ENCODE measurements at places on chromosomes 6 and 20.
A peak's percentile ranks its signal among the peaks of the same experiment; 100 is the strongest.

DNA sequence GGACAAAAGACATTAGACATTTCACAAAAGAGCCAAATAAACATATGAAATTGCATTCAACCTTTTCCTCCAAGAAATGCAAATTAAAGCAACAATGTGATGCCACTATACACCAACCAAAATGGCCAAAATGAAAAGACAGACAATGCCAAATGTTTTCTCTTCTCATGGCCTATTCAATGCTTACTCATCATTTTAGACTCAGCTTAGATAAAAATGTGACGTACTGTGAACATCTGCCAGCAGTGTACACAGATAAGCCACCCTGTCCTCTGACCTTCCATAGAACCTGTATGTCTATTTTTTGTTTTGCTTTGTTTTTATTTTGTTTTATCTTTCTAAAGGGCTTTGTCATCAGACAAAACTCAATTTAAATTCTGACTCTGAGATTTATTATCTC, 385.2 kb downstream of the FRK start:
- DNase-seq: no peak

DNA sequence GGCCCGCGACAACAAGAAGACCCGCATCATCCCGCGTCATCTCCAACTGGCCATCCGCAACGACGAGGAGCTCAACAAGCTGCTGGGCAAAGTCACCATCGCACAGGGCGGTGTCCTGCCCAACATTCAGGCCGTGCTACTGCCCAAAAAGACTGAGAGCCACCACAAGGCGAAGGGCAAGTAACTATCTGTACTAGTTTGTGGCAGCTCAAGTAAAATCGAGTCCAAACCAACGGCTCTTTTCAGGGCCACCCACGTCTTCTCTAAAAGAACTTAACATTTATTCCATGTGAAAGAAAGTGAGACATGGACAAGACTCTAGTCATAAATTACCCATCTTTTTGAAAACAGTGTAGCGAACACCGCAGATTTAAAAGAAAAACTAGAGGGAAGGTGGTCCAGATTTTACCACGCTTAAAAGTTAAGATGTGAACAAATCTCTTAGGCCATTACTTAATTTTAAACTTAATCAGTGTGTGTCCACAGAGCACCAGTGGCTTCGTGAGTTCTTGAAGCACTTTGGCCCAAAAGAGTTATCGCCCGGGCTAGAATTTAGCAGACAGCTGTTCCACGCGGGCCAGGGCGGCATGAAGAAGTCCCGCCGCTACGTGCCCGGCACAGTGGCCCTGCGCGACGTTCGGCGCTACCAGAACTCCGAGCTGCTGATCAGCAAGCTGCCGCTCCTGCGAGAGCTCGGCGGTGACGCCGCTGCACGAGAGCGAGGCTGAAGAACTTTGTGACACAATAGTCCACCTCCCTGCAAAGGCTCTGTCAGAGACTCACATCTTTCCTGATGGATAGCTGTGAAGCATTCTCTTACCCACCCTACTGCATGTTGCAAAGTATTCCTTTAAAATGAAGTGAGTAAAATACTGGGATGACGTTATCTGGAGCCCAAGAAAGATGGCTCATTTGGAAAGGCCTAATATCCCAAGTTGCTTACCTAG, 113.9 kb upstream of the PRSS16 start:
- no peak for DNase-seq

- peak; percentile 87 for DNase-seq
These were observed 261.5 kb downstream of the EYA4 start for GRCh38 chr6:133502441-133503335.

DNA sequence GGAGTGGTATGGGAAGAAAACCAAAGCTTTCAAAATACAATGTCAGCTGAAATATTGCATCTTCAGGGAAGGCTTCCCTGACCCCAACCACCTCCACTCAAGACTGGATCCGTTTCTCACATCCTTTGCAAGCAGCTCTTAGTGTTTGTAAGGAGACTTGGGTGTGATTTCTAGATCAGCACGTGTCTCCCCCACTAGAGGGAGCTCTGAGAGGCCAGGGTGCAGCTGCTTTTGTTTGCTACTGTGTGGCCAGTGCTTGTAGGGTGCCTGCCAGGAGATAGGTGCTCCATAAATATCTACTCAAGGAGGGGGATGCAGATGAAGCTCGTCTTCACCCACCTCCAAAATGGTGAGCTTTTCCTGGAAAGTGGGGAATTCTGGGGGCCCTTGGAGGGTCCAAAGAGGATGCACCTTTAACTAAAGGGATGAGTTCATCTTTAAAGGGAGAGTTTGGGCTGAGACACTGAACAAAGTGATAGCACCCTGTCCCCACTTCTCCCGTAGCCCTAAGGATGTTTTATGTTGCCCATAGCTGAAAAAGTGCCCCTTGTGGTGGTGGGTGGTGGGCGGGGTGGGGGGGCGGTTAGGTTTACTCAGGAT, 52.6 kb upstream of the MAFB start:
- DNase-seq: no peak

GRCh38 chr20:4216142-4216735, 200.9 kb upstream of the RNF24 start:
- DNase-seq: no peak

GRCh38 chr6:21855811-21856455, 262.4 kb downstream of the SOX4 start:
- DNase-seq: no peak

- DNase-seq: no peak
These were observed 80.7 kb downstream of the RREB1 start for GRCh38 chr6:7188492-7188891.

GRCh38 chr20:21272679-21273078, 30.5 kb upstream of the XRN2 start:
- DNase-seq: no peak

DNA sequence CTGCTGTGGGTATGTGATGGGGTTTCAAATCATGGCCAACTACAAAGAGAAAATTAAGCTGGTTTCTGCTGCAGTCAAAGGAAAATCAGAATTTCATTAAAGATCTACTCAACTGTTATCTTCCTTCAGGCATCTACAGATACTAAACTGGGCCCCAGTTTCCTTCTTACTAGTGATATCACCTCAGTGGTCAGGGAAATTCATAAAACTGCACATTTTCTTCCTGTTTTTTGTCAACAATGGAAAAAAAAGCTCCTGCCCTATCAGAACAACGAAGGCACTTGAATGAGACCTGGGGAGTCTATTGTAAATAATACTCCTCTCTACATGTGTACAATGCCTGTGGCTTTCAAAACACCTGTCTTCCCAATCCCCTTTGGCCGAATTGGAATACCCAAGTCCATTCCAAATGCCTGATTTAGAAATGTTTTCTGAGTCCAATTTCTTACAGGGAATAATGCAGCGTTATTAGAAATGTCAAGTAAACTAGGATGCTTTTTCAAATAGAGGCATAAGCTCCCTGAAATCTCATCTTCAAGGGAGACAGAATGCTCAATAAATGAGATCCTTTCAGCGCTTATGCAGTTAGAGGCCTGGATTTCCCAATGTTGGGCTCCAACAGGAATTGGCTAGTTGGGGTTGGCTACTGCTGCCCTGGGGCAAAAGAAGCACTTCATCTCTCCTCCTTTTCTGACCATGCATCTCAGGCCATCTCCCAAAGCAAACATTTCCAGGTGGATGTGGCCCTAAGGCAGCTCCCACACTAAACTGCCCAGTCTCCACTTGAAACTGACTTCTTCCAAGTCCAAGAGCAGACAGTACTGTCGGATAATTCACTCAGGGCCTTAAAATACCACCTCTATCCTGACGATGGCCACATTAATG, 143.3 kb downstream of the NFATC2 start:
- DNase-seq: no peak

DNA sequence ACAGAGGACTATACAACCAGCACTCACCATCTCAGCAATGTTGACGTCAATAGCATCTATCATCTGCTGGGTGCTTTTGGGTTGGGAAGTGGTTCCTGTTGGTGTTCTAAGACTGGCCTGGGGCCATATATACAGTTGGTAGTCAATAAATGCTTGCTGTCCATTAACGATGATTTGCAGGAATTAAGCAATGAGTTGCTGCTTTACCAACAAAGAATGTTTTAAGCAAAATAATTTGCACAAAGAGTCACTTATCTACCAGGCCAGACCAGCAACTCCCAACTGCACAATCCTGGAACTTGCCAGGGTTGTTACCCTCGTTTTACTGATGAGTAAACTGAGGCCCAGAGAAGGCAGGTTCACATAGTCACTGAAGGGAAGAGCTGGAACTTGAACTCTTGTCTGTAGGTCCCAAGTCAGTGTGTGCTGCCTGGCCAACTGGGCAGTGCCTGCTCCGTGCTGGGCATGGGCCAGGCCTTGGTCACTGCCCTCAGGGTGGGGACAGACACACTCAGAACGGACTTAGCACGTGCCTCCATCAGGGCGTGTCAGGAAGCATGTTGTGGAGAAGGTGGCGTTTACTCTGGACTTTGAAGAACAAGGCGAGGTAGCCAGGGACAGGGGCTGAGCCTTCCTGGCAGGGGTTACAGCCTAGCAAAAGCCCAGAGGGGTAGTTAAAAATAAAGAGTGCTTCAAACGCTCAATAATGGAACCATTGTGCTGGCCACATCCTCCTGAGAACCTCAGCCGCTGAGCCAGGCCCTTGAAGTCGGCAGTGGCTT, 2.5 kb upstream of the SRC start:
- DNase-seq: no peak

GRCh38 chr6:137217801-137218472, 1.2 kb downstream of the IFNGR1 start:
- no peak for DNase-seq

DNA sequence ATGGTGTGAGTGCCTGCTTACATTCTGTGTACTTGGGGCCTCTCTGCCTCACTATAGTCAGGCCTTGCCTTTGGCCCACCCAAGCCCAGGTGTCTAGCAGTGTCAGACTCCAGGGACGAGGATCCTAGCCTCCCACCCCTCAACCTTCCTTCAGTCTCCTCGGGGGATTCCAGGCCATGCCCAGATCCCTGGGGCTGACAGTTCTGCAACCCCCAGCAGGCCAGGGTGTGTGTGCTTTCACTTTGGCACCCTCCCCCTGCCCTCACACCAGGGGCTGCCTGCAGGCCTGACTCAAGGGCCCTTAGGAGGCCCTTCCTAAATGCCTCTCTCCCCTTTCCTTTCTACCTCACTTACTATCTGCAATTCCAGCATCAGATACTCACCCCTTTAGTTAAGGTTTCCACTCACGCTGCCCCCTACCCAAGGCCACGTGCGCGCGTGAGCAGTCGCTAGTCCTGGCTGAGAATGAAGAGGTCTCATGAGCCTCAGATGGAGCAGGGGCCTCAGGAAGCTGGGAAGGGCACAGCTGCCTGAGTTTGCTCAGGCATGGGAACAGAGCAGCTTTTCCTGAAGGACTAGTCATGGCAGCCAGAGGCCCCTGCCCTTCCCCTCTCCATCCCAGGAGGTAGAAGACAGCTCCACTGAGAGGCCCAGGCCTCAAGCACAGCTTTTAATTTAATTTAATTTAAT, 859 bp upstream of the CLPS start:
- DNase-seq: no peak

DNA sequence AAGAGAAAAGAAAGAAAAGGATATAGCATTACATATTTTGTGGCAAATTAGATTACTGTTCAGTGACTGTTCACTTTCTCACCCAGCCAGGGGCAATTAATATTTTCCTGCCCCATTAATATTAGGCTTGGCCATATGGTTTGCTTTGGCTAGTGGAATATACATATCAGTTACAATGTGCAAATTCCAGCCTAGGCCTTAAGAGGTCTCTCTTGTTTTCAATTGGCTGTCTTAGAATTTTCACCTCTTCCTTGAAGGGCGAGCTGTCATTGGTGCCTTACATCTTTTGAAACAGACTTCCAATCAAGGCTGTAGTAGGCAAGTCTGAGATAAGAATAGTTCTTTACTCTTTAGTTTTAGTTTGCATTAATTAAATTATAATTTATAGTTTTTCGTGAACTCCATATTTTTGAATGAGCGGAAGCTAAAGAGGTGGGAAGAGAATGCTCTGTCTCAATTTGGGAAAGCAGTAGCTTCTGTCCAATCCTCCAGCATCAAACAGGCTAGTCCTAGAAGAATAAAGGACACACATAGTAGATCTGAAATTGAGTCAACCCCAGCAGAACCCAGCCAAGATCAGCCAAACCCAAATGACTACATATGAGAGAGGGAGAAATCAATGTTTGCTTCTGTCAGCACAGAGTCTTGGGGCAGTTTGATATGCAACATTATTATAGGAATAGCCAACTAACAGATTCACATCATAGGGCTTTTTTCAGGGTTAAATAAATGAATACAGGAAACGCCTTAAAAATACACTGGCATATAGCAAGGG, 6.3 kb upstream of the CSNK2A1 start:
- DNase-seq: no peak

DNA sequence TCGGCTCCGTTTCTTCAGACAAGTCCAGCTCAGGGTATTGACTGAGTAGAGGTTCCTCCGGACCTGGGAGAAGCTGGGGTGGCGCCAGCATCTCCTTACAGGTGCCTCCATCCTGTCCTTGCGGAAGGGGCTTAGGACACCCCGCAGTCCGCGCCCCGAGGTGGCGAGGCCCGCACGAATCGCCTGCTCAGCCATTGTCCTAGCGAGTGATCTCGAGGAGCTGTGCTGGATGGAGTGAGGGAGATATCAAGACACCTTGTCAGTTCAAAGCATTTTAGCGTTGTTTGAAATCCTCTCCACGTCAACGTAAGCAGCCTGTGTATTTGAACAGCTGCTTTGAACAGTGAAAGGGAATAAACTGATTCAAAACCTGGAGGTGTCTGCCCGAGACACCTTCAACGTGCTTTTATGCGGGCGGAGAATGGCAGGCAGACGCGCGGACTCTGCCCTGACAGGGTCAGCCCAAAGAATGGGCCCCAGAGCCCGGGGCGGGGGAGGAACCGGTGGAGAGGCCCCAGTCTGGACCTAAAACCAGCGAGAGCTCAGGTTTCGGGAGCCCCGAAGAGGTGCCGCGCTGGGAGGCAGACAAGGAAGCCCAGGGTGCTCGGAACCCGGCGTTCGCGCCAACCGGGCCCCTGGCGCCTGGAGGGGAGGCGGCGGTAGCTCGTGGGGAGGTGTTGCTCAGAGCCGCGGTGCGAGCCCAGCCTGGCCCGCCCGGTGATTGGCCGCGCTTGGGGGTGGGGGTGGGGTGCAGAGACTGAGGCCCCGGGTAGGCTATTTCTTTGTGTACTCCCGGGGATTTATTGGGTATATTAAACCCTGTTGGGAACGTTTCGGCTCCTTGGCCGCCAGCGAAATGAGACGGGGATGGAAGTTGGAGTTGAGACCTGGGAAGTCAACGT, 3.1 kb upstream of the POU3F2 start:
- DNase-seq: no peak

DNA sequence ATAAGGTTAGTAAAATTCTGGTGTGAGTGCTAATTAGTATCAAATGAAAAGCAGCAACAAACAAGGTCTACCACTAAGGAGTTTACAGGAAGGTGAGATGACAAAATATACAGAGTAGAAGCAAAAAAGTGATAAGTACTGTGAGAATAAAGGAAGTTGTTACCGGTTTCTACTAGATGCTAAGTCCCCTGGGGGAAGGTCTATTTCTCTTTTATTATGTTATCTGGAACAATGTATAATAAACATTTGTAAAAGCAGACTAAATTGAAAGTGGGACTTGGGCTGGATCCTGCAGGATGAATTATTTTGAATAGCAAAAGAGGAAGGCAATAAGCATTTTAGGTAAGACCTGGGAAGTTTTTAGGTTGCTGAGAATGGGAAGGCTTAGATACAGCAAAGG, 158.7 kb upstream of the SLC22A16 start:
- DNase-seq: no peak
